ENCODE measurements at places on chromosomes 2 and 18. TPM values are rescaled to one million over a fixed set of nuclear protein-coding genes. Genes with fewer than 3 reads are reported as not detected.

MYO1B gene
- 28.5 TPM for total RNA-seq

TM4SF20 gene
- not detected for total RNA-seq

ADRA2B gene
- total RNA-seq = 1.3 TPM

TMEM17 gene
- 0.11 TPM for total RNA-seq

ARHGAP28 gene
- not detected for total RNA-seq

RALBP1 gene
- 62.7 TPM for total RNA-seq

PAX3 gene
- not detected for total RNA-seq

LRRTM4 gene
- total RNA-seq = not detected

MYL1 gene
- not detected for total RNA-seq

INHA gene
- total RNA-seq = not detected

BUB1 gene
- 103 TPM for total RNA-seq

CHST9 gene
- not detected for total RNA-seq

MARCHF4 gene
- not detected for total RNA-seq

PLB1 gene
- 0.90 TPM for total RNA-seq

PLGLB2 gene
- 2.6 TPM for total RNA-seq

DPYSL5 gene
- not detected for total RNA-seq

ZNF521 gene
- not detected for total RNA-seq

MOGAT1 gene
- not detected for total RNA-seq

KYNU gene
- not detected for total RNA-seq

CAPN14 gene
- 0.67 TPM for total RNA-seq
